ENCODE measurements at places on chromosomes 12 and 14.

- DNase-seq: no peak
Observed at GRCh38 chr14:85483037-85483436, 46.9 kb upstream of the FLRT2 start.

DNA sequence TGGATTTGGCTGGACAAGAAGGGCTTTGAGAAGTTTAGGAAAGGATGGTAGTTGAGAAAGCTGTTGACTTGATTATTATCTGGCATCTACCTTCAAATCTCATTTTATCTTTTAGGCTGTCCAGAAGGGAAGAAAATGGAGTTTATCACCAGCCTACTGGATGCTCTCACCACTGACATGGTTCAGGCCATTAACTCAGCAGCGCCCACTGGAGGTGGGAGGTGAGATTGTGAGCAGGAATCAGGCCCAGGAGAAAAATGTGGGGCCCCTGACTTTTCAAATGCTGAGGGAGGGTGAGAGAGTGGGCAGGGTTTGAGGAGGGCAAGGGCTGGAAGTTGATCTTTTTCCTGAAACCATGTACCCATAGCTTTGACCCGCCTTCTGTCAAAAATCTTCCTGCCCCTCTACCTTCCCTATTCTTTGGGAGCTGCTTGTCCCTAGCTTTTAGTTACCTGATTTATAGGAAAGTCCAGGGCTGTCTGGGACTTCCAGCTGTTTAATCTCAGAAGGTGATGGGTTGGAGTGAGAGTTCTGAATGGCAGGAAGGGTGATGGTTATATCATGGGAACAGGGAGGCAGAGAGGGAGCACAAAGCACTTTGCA, 134.2 kb downstream of the SMOC1 start:
- no peak for DNase-seq

DNA sequence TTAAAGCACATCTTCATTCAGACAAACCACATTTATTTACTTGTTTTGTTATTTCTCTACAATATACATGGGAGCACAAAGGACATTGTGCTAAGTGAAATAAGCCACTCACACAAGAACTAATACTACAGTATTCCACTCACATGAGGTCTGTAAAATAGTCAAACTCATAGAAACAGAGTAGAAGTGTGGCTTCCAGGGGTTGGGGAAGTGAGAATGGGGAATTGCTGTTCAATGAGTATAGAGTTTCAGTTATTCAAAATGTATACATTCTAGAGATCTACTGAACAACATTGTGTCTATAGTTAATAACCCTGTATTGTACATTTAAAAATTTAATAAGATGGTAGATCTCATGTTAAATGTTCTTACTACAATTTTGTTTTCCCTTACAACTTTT, 88.8 kb downstream of the ATXN7L3B start:
- DNase-seq: no peak

- DNase-seq: no peak
Observed at GRCh38 chr12:52221912-52222457, 11.1 kb upstream of the KRT7 start.

DNA sequence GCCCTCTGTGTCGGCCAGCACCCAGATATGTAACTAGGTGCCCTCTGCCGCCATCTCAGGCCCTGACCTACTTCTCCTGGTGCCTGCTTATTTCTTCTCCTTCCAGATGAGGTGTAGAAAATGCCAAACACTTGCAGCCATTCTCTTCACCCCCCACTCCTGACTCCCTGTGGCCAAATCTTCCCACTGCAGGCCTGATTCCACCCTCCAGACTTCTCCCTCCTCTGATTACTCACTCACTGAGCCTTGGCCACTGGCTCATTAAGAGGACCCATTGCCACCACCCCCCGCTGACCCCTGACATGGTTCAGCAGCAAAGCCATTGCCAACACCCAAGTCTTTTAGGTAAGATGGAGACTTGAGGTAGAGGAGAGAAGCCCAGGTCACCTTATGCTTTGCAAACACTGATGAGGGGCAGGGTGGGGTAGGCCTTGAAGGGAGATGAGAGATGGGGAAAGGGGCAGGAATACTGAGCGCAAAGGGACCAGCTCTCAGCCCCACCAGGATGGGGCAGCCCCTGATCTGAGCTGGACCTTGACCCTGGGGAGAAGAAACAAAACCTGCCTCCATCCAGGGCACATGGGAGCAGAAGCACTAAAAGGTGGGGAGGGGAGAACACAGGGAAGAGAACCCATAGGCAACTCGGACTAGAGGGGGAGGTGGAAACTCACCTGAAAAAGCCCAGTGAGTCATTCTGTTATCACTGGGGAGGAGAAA, 25.1 kb upstream of the ANO2 start:
- no peak for DNase-seq

GRCh38 chr12:24255920-24256665, 306.6 kb upstream of the SOX5 start:
- no peak for DNase-seq

DNA sequence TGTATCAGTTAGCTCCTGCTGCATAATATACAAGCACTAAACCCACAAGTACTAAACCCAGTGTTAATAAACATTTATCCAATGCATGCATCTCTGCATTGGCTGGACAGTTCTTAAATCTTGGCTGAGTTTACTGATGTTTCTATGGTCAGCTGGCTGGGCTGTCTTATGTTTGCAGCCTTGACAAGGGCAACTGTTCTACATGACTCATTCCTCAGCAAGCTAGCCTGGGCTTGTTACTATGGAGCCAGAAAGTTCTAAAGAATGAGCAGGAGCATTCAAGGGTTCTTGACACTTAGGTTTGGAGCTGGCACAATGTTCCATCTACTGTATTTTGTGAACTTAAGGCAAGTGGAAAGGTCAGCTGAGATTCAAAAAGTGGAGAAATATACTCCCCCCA, 199.1 kb downstream of the GLT1D1 start:
- DNase-seq: no peak

- no peak for DNase-seq
Observed at GRCh38 chr14:89973234-89973823, 17.6 kb downstream of the TDP1 start.

GRCh38 chr14:68561531-68562007, 231.3 kb downstream of the ZFP36L1 start:
- DNase-seq: no peak

- DNase-seq: no peak
Observed at GRCh38 chr12:52667509-52667908, 12.7 kb downstream of the KRT1 start.

DNA sequence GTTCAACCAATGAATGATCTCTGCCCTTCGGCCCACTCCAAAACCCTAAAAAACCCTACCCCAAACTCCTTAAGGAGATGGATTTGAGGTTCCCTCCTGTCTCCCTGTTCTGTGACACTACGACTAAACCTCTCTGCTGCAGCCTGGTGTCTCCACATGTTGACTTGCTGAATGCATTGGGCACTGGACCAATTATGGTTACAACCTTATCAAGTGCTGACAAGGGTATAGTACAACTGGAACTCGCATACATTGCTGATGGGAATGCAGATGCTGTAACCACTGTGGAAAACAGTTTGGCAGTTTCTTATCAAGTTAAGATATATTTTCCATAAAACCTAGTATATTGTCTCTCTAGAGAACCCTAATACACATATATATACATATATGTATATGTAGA, 6.3 kb upstream of the DICER1 start:
- DNase-seq: no peak

Measured in cortex of kidney (tissue), 1 donor.